ENCODE measurements at places on chromosomes 12 and 14.

DNA sequence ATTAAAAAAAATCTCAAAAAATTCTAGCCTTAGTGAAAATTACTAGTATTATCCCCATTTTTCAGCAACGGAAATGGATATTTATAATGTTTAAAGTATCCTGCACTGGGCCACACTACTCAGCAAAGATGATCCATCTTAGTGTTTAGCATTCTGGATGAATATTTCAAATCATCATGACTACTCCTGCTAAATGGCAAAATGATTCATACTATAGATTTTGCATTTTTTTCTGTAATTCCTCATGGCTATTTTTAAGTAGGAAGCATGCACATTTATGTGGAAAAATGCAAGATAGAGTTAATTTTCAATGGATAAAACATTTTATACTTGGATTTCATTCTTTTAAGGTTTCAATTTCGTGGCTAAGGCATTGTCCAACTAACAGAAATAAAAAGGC is 59.6 kb downstream of the LRFN5 start:
- DNase-seq: peak; percentile 32

- DNase-seq: no peak
Observed at GRCh38 chr12:46506198-46506597, 133.6 kb upstream of the SLC38A2 start.

DNA sequence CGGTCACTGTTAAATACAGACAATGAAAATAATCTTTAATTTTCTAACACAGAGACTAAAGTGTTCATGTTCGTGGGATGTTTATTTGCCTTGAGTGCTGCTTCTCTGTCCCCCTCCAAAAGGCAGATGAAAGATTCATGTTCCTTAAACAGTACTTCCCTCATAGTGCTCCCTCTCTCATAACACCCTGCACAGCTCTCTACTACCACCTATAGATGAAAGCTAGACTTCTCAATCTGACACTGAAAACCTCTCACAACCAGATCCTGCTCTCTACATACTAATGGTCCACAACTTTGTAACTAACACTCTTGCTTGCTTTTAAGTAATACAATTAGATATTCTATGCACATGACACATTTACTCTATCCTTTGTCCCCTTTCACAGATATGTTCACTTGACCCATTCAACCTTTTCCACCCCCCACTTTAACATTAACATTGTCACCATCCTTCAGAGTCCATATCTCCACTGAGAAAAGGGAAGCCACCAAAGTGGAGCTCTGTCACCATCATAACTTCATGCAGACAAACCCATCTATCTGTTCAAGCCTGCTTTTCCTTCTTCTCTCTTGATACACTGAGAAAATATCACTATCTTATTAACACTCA is 266.4 kb upstream of the USP15 start:
- DNase-seq: peak; percentile 30

GRCh38 chr14:56753396-56753795 is 56.9 kb downstream of the OTX2 start:
- DNase-seq: no peak

DNA sequence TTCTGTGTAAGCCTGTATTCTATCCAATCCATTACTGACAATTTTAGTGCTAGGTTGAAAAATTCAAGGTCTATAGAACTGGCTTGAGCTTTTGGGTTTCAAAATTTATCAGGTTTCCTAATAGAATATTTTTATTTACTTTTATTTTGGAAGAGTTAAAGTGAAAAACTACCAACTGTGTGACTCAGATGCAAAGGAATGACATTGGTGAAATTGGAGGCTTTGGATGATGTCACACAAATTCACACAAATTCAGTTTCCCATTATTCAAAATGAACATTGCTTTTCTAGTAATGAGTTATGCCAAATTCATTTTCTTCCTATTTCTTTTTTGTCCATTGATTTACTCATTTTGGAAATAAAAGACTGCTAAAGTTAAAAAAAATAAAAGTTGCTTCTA is 186.9 kb downstream of the ALX1 start:
- DNase-seq: peak; percentile 24

- no peak for DNase-seq
Observed at GRCh38 chr12:101174541-101174940, 35.5 kb downstream of the SLC5A8 start.

GRCh38 chr14:90302529-90303303 is 29.0 kb downstream of the NRDE2 start:
- DNase-seq: no peak

DNA sequence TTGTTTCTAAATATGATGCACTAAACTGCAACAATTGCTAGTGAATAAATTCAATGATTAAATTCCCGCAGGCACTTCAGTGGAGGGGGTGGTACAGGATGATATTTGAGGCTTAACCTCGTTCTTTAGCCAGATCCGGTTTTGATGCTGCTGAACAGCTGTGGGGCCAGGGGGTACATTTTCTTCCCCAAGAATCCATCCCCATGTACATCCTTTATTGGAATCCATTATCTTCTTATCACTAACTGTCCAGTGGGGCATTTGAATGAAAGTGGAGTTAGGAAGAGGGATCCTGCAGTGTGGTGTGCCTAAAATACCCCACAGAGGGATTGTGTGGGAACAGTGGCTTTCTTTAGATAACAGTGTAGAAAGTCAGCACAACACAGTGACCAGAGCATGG is 45.2 kb upstream of the OASL start:
- no peak for DNase-seq

DNA sequence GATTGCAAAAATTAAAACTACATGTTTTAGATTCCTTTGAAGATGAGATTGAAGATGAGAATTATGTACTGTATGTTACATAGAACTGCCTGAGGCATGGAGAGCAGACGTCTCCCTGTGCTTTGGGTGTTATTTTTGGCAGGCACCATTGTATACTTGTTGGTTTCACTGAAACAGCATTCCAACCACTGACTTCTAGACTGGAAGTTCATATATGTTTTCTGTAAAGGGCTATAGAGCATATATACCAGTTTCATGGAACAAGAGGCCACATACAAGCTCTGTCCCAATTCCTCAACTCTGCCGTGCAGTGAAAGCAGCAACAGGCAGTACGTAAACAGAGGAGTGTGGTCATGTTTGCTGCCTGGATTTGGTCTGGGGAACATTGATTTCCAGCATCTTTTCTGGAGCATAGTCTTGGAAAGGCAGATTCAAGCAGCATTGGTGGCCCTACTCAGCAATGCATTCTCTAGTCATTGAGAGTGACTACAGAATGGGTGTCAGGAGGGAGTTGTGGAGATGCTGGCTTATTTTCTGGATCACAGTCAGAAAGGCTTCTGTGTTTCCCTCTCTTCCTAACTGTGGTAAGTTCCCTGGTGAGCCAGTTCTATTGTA is 57.6 kb upstream of the CNTN1 start:
- DNase-seq: no peak

- no peak for DNase-seq
Observed at GRCh38 chr14:80658155-80658554, 283.4 kb downstream of the CEP128 start.

DNA sequence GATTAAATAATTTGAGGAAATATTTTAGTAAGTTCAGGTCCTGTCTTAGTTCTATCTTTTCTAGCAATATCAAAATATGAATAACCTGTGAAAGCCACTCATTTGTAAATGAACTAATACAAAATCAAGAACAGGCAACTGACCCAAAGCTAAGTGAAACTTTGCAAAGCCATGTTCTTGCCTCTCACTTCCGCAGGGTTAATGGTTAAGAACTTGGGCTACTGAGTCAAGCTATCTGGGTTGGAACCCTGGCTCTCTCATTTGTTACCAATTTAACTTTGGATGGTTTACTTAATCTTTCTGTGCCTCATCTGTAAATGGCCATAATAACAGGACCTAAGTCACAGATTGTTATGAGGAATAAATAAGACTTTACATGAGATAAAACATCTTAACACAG is 2.8 kb downstream of the KIF21A start:
- no peak for DNase-seq

DNA sequence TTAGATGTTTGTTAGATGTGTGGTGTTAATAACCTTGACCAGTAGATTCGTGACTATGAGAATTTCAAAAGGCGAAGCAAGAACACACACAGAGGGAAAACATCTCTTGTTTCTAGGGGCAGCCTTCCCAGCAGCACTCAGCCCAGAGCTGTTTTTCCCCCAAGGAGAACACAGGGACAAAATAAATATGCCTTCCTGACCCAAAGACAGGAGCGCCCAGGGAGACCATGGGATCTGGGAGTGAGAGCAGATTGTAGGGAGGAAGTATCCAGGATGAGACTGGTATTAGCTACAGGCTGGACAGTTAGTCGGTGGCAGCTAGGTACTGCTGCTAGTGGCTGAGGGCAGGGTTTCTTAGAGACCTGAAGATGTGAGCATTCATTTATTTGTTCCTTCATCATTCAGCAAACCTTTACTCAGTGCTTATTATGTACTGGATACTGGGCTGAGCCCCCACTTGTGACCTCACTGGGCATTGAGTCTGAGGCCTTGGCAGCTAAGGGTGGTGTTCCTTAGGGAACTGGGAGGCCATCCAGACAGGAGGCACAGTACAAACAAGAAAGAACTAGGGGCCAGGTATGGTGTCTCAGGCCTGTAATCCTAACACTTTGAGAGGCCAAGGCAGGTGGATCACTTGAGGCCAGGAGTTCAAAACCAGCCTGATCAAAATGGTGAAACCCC is 469.8 kb downstream of the ZFP36L1 start:
- no peak for DNase-seq

DNA sequence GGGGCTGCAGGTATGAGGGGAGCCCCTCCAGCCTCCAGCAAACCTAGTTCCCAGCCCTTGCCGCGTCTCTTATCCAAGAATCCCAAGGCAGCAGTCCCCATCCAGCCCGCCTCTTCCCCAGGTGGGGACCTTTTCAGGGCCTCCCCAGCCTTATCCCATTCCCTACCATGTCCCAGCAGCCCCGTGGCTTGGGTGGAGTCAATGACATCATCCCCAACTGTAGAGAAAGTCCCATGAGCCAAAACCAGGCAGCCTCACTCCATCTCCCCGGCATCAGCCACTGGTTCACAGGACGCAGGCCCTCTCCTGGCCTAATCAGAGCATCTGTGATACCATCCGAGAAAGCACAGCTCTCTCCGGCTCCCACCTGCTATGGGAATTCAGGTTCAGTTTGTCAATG is 131.0 kb downstream of the NCOR2 start:
- DNase-seq: no peak

DNA sequence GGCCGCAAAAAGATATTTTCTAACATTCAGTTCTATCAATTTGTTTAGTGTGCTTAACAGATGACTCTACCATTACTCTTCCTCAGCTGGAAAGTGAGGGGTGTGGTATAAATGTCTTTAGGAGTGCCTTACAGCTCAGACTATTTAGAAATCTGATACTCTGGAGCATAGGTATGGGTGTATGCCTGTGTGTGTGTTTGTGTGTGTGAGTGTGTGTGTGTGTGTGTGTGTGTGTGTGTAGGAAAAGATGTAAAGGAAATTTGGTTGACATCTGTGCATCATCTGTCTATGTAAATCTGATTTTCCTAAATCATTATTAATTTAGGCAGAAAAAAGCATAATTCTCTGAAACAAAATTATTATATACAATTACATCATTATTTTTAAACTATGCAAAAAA is 16.0 kb downstream of the RNASE3 start:
- DNase-seq: no peak

- DNase-seq: no peak
Observed at GRCh38 chr12:42936991-42937390, 347.4 kb upstream of the PRICKLE1 start.

- no peak for DNase-seq
Observed at GRCh38 chr14:105641075-105641937, 114.9 kb downstream of the TMEM121 start.

- no peak for DNase-seq
Observed at GRCh38 chr14:36683083-36683724, 21.5 kb downstream of the PAX9 start.

GRCh38 chr14:92726135-92726932 is 22.1 kb downstream of the LGMN start:
- peak; percentile 58 for DNase-seq

- no peak for DNase-seq
Observed at GRCh38 chr14:90545966-90546751, 149.3 kb downstream of the CALM1 start.

- DNase-seq: no peak
Observed at GRCh38 chr12:11615481-11615880, 34.0 kb upstream of the ETV6 start.

DNA sequence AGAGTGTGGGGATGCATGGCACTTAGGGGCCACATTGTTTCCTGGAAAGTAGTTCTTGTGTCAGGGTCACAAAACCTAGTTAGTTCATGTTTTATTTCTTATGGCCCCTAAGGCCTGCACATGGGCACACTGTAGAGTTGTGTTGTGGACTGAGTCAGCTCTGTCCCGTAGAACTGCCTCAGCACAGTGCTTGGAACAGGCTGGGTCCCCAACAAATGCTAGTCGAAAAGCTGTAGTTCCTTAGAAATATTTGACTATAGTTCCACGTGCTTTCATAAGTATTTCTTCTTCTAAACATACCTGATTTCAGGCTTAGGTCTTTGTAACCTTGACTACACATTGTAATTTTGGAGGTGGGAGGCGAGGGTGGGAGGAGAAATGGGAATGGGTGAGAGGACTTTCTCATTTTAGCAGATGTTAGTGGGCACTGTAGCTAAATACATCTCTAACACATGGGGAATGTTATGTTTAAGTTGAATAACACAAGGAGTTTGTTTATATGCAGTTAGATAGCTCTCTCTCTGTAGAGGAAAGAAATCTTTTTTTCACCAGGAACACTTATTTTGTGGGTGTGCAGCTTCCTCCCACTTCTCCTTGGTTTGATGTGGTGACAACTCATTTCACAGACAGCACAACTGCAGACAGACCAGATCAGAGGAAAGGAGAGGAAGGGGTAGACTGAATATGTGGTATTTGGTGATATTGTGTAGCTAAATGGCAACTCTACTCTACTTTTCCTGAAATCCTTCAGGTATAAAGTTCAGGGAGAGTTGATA is 39.5 kb upstream of the DACT1 start:
- no peak for DNase-seq

- no peak for DNase-seq
Observed at GRCh38 chr12:120101182-120101581, 15.4 kb downstream of the RAB35 start.
